ENCODE measurements at places on chromosomes 7 and 10. TPM values are rescaled to one million over a fixed set of nuclear protein-coding genes. Genes with fewer than 3 reads are reported as not detected.

The GPR26 gene
- total RNA-seq = 1.8 TPM

GRCh38 chr7:27245798-27246691, 3.4 kb downstream of the EVX1 start:
- DNase-seq = no peak

DNA sequence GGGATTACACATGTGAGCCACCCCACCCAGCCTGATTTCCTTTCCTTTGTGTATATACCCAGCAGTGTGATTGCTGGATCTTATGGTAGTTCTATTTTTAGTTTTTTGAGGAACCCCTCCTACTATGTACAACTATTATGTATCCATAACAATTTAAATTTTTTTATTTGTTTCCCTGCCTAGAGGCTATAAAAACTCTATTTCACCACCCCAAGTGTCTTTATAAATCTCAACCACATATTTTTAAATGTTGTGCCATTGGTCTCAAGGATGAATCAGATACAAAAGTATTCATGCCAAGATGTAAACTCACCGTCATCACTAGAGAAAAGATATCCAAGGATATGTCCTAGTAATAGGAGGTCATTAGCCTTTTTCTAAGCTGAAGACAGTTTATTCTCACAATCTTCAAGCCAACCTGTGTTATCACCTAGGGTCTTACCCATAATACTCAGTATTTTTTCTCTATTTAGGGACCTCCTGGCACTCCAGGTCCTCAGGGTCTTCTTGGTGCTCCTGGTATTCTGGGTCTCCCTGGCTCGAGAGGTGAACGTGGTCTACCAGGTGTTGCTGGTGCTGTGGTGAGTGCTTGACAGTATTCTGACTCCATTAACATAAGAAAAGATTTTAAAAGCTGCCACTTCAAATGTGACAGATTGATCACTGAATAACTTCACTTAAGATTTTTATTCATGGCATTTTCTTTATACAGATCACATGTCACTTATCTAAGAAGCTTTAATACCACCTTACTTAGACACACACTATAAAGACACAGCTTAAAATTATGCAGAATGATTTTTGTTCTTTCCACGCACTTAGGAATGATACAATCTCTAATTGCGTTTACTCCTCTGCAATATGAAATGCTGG, 29.4 kb downstream of the COL1A2 start:
- no peak for DNase-seq

DNA sequence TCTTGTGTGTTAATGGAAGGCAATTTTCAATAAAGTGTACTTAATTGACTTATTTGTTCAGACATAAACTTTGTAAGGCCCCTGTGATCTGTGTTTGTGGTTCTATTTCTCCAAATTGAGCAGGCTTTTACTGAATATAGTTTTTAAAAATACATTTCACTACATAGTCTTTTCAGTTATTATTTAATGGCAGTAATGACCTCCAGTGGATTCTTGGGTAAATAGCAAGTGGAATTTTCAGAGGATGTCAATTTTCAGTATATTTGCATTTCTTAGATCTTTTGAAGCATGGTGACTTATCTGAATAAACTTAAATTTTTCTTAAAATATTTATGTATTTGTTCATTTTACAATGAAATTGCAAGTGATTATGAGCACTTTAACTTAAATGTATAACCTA, 203.1 kb upstream of the PCLO start:
- no peak for DNase-seq

The SORBS1 gene
- total RNA-seq = 31.4 TPM

Measured in type B pancreatic cell (in vitro differentiated cells).